Osteoblast (primary cell): ENCODE measurements at places on chromosomes 6 and 20. TPM values are rescaled to one million over a fixed set of nuclear protein-coding genes. Genes with fewer than 3 reads are reported as not detected.
A peak's percentile ranks its signal among the peaks of the same experiment; 100 is the strongest.

Gene OR2H1
- not detected in 2 replicates for total RNA-seq

Gene SDC4
- 182 and 267 TPM in 2 replicates for total RNA-seq

Gene NFKBIL1
- 43.6 and 56.8 TPM in 2 replicates for total RNA-seq

- H3K36me3 ChIP-seq, result no peaks in the 10 kb centered on the region
- DNase-seq, result peak; percentile 79
- H3K4me3 ChIP-seq, result no peak overlapping the region
- H3K27ac ChIP-seq, result no peak overlapping the region
- H3K27me3 ChIP-seq, result no peaks in the 10 kb centered on the region
These were observed 146.7 kb upstream of the TAB2 start for GRCh38 chr6:149170564-149171452.

Gene TFAP2B
- not detected in 2 replicates for total RNA-seq

DNA sequence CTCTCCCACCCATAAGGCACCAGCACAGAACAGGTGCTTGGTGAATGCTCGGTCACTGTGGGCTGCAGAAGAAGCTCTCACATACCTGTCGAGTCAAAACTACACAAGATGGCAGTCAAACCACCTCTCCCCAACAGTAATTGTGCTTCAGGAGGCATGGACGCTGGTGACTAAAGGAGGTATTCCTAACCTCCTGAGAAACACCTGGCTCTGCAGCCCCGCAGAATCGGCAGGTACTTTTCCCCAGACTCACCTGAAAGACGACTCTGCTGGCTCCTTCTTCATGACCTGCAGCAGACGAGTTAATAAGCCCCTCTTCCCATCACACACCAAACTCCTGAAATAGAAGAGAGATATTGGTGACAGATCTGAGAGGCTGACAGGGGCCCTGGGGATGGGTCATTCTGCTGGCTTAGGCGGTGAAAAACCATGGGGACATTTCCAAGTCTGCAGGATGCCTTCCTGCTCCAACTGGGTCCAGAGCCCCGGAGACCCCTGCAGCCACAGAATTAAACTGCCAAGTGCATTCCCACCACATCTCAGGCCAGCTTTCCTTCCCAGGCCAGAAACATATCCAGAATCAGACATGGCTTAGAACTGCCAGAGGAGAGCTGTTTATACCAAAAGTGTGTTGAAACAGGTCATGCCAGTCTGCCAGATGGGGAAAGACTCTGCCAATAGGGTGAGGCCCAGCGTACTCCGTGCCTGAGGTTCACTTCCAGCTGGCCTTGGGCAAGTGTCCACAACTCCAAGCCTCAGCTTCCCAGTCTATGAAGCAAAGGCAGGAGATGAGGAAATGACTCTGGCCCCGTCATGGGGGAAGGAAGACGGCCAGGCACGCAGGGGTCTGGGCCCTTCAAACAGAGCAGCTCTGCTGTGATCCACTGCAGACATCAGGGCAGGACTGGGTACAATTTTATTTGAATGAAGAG lies 53.0 kb downstream of the MYH7B start:
- no peaks in the 10 kb centered on the region for H3K4me1 ChIP-seq
- H3K27me3 ChIP-seq, result no peaks in the 10 kb centered on the region
- H3K36me3 ChIP-seq, result peaks cover 93% of the 10 kb centered on the region
- no peak overlapping the region for H3K27ac ChIP-seq
- peak; percentile 57 for DNase-seq

DNA sequence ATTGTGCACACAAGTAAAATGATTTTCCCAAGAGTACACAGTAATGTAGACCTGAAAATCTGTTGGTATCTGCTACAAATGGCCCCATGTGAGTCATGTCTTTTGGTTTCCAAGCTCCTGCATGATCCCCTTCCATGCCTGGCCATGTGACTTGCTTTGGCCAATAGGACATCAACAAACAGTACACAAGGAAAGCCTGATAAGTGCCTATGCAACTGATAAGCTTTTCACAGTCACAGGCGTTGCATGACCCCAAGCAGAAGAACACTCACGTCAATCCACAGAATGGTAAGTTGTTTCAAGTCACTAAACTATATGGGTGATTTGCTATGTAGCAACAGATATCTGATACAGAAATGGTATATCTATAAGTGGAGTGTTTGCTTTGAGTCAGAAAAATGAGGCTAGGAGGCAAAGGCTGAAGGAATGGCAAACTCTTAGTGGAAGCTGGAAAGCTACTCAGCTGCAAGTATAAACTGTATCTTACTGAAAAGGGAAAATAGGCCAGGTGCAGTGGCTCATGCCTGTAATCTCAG lies 160.1 kb upstream of the BEND3 start:
- DNase-seq, result no peak
- H3K4me3 ChIP-seq, result no peak overlapping the region
- no peaks in the 10 kb centered on the region for H3K36me3 ChIP-seq
- H3K4me1 ChIP-seq, result no peaks in the 10 kb centered on the region
- H3K27me3 ChIP-seq, result no peaks in the 10 kb centered on the region

DNA sequence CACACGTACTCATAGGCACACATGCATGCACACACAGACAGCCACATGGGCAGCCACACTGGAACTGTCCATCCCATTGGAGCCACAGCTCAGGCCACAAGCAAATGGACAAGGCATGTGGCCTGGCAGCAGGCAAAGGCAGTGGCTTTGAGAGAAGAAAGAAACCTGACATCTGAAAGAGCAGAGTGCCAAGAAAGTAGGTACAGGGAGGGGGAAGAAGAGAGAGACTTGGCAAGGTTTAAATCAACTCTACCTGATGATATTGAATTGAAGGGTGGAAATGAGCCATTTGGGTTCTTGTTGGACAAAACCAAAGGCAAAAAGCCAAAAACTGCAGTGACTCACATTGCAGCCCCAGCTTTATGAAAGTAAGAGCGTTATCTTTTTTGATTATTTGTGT lies 142.7 kb downstream of the PCSK2 start:
- no peak overlapping the region for H3K4me3 ChIP-seq
- no peaks in the 10 kb centered on the region for H3K36me3 ChIP-seq
- no peak overlapping the region for H3K27ac ChIP-seq
- DNase-seq, result no peak

Gene CST4
- not detected in 2 replicates for total RNA-seq

GRCh38 chr6:23349521-23350147 lies 776.4 kb upstream of the NRSN1 start:
- no peaks in the 10 kb centered on the region for H3K36me3 ChIP-seq
- H3K27ac ChIP-seq, result no peak overlapping the region
- peak; percentile 85 for DNase-seq
- H3K4me3 ChIP-seq, result no peak overlapping the region

- H3K4me1 ChIP-seq, result no peaks in the 10 kb centered on the region
- H3K27ac ChIP-seq, result no peak overlapping the region
- no peaks in the 10 kb centered on the region for H3K36me3 ChIP-seq
- H3K4me3 ChIP-seq, result no peak overlapping the region
- no peaks in the 10 kb centered on the region for H3K27me3 ChIP-seq
These were observed 113.0 kb downstream of the EDN3 start for GRCh38 chr20:59413326-59413865.

DNA sequence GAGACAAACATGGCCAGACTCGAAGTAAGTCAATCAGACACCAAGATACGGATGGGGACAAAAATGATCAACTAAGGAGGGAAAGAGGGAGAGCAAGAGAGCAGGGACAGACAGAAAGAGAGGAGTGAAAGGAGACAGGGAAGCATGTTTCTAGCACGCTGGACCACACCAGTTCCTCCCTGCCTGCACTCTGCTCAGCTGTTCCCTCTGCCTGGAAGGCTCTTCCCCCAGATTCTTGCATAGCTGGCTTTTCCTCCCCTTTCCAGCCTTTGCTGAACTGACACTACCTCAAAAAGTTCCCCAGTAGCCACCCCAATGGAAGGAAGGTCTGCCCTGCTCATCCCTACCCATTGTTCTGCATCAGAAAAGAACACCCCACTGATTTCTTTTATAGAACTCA lies 185.9 kb downstream of the MAFB start:
- H3K27me3 ChIP-seq, result no peaks in the 10 kb centered on the region
- no peak overlapping the region for H3K4me3 ChIP-seq

Gene OPN5
- total RNA-seq, result under 0.01 TPM in 1 of 2 replicates, not detected in the other

- H3K27me3 ChIP-seq, result no peaks in the 10 kb centered on the region
- H3K4me3 ChIP-seq, result no peak overlapping the region
- peaks cover 10% of the 10 kb centered on the region for H3K4me1 ChIP-seq
- no peaks in the 10 kb centered on the region for H3K36me3 ChIP-seq
These were observed 29.9 kb downstream of the METTL24 start for GRCh38 chr6:110328259-110328658.

GRCh38 chr20:11882651-11883050 lies 35.0 kb upstream of the BTBD3 start:
- H3K27ac ChIP-seq, result no peak overlapping the region
- no peak overlapping the region for H3K4me3 ChIP-seq
- no peaks in the 10 kb centered on the region for H3K36me3 ChIP-seq
- H3K27me3 ChIP-seq, result peaks cover 3% of the 10 kb centered on the region
- no peaks in the 10 kb centered on the region for H3K4me1 ChIP-seq
- DNase-seq, result no peak

- no peaks in the 10 kb centered on the region for H3K27me3 ChIP-seq
- peak overlapping the region; percentile 80 for H3K27ac ChIP-seq
- H3K4me3 ChIP-seq, result no peak overlapping the region
- peaks cover 22% of the 10 kb centered on the region for H3K36me3 ChIP-seq
These were observed 35.8 kb downstream of the LAMA4 start for GRCh38 chr6:112218563-112218962.

DNA sequence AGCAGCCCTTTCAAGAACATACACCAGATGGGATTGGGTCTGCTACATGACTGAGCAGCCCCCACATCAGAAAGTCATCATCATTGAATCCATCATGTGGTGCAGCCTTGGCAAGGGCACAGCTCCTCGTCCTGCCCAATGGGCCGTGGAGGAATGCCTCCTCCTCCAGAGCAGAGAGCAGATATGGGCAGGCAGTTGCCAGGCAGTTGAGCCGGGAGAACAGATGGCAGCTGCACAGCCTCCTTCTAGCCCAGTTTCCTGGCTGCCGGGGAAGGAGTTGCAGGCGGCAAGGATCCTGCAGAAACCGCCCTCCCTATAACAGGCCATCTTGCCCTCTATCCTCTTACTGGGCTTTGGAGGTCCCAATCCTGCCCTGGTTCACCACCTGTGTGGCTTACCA lies 11.9 kb upstream of the ZFAND3 start:
- no peak overlapping the region for H3K4me3 ChIP-seq
- DNase-seq, result no peak
- no peaks in the 10 kb centered on the region for H3K36me3 ChIP-seq
- peaks cover 5% of the 10 kb centered on the region for H3K27me3 ChIP-seq

GRCh38 chr6:52904562-52905279 lies 4.8 kb downstream of the GSTA3 start:
- H3K4me3 ChIP-seq, result no peak overlapping the region
- DNase-seq, result no peak
- H3K4me1 ChIP-seq, result no peaks in the 10 kb centered on the region
- H3K36me3 ChIP-seq, result no peaks in the 10 kb centered on the region

DNA sequence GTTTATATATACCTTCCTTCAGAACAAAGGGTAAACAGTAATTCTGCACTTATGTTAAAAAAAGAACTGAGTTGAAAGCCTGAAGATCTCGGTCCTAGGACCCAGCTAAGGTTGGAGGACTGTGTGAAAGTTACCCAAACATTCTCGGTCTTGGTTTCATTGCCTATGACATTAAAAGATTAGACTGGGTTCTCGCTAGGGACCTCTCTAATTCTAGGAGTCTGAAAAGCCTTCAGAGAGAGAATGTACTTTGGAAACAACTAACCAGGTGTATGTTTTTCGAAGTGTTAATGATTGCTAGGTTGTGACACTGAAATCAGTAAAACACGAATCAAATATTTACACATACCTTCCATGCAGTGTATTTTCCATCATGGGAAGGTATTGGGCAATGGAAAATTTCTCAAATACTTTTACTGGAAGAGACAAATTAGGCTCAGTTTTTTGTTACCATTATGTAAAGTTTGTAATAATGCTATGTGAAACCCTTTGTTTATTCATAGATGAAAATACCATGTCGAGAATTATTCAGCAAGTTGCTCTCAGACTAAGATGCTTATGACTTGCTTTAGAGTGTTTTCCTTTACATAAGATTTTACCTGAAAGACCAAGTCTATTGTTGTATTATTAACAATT lies 113.7 kb upstream of the LOC128125822 start:
- H3K4me3 ChIP-seq, result no peak overlapping the region
- DNase-seq, result no peak
- H3K4me1 ChIP-seq, result no peaks in the 10 kb centered on the region
- H3K27ac ChIP-seq, result no peak overlapping the region
- H3K27me3 ChIP-seq, result no peaks in the 10 kb centered on the region

GRCh38 chr20:14729390-14729789 lies 392.0 kb upstream of the FLRT3 start:
- DNase-seq, result no peak
- no peaks in the 10 kb centered on the region for H3K4me1 ChIP-seq
- no peaks in the 10 kb centered on the region for H3K27me3 ChIP-seq
- no peaks in the 10 kb centered on the region for H3K36me3 ChIP-seq

Gene RAB32
- total RNA-seq, result 115 and 131 TPM in 2 replicates

- no peak overlapping the region for H3K27ac ChIP-seq
- peaks cover 10% of the 10 kb centered on the region for H3K4me1 ChIP-seq
- H3K27me3 ChIP-seq, result no peaks in the 10 kb centered on the region
- H3K4me3 ChIP-seq, result no peak overlapping the region
- H3K36me3 ChIP-seq, result peaks cover 36% of the 10 kb centered on the region
These were observed 178.5 kb downstream of the SLC16A10 start for GRCh38 chr6:111265842-111266241.

GRCh38 chr6:9139746-9140145 lies 704.4 kb upstream of the SLC35B3 start:
- H3K4me1 ChIP-seq, result peaks cover 19% of the 10 kb centered on the region
- H3K4me3 ChIP-seq, result no peak overlapping the region
- no peaks in the 10 kb centered on the region for H3K27me3 ChIP-seq
- H3K27ac ChIP-seq, result no peak overlapping the region
- no peaks in the 10 kb centered on the region for H3K36me3 ChIP-seq
- no peak for DNase-seq

Gene KCNQ5
- total RNA-seq, result 4.0 and 8.5 TPM in 2 replicates

Gene LGSN
- not detected in 2 replicates for total RNA-seq

GRCh38 chr6:40803897-40804702 lies 216.9 kb upstream of the LRFN2 start:
- no peaks in the 10 kb centered on the region for H3K27me3 ChIP-seq
- no peak overlapping the region for H3K4me3 ChIP-seq
- H3K4me1 ChIP-seq, result peaks cover 3% of the 10 kb centered on the region
- no peak for DNase-seq
- no peak overlapping the region for H3K27ac ChIP-seq

Gene MRAP2
- total RNA-seq, result 4.1 and 5.1 TPM in 2 replicates

Gene OPRL1
- 0.59 and 0.72 TPM in 2 replicates for total RNA-seq

DNA sequence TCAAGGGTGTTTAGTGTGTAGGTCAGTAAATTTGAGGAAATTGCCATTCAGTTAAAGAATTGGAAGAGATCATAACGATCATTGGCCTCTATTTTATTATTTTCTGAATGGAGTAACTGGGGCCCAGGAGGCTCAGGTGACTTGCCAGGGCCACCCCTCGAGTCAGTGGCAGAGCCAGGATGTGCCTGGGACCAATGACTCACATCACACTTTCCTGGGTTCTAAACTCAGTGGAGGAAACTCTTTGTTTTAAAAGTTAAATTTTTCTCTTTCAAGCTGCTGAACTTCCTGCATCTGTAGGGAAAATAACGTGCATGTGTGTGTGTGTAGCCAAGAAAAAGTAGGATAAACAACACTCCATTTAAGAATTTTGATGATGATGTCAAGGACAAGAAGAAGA lies 135.5 kb downstream of the MYLK4 start:
- no peak for DNase-seq
- no peaks in the 10 kb centered on the region for H3K36me3 ChIP-seq
- H3K4me3 ChIP-seq, result no peak overlapping the region
- peaks cover 12% of the 10 kb centered on the region for H3K4me1 ChIP-seq
- no peaks in the 10 kb centered on the region for H3K27me3 ChIP-seq
